ENCODE measurements at places on chromosomes 5 and 9.

DNA sequence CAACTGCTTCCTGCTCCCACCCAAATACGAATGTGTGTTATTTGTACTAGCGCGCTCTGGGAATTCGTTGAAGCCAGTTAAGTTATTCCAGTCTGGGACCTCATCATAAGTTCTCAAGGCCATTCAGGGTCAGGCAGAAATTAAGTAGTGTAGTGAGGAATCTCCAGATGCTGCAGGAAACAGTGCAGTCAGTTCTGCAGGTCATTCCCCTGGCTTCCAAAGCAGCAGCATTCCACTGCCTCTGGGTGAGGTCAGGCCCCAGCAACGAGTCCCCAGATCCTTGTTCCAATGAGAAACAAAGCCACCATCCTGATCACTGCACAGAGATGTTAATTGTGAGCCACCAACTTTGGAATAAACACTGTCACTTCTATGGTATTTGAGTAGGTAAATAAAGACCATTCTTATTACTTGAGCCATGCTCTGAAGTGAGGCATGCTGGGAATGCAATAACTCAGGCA lies 33.1 kb downstream of the SVEP1 start:
- DNase-seq = no peak

DNA sequence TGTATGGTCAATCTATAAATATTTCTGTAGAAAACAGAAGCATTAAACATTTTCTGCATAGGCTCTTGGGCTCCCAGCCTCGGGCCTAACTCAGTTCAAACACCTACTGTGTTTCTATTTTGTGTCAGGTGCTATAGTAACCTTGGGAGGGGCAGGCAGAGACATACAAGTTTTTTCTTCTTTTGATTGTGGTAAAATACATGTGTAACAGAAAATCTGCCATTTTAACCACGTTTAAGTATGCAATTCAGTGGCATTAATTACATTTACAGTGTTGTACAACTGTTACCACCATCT lies 40.8 kb upstream of the FOXE1 start:
- no peak for DNase-seq

DNA sequence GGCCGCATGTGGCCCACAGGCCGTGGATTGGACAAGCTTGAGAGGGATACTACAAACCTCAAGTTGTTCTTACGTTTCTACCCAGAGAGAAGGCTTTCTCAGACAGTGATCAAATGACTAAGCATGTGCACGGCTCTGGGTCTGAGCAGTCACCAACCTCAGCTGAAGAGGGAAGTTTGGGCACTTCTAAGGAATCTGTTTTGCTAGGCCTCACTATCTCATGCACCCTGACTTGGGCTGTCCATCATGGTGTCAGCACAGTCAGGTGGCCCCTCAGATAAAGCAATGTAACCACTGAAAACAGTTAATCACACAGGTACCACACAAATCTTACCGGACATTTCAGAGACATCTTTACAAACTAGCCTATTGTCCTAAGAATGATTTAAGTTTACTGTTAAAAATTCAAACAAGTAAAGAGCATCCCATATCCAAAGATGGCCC lies 24.6 kb downstream of the CSF2 start:
- no peak for DNase-seq

DNA sequence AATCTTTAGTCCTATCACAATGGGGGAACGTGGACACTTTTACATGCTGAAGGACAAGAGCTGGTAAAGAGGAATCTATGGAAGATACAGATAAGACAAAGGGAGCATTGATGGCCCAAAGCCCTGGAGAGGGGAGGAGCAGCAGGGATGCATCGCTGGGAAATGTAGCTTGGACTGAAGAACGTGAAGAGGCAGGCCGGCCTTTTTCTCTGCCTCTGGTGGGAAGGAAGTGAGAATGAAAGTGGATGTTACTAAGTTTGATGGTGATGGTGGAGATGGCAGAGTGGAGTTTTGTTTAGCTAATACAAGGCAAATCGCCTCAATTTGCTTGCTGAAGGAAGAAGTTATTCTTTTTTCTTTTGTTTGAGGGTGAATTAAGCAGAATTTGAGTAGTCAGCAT lies 124.6 kb upstream of the TAF11L2 start:
- DNase-seq = no peak

DNA sequence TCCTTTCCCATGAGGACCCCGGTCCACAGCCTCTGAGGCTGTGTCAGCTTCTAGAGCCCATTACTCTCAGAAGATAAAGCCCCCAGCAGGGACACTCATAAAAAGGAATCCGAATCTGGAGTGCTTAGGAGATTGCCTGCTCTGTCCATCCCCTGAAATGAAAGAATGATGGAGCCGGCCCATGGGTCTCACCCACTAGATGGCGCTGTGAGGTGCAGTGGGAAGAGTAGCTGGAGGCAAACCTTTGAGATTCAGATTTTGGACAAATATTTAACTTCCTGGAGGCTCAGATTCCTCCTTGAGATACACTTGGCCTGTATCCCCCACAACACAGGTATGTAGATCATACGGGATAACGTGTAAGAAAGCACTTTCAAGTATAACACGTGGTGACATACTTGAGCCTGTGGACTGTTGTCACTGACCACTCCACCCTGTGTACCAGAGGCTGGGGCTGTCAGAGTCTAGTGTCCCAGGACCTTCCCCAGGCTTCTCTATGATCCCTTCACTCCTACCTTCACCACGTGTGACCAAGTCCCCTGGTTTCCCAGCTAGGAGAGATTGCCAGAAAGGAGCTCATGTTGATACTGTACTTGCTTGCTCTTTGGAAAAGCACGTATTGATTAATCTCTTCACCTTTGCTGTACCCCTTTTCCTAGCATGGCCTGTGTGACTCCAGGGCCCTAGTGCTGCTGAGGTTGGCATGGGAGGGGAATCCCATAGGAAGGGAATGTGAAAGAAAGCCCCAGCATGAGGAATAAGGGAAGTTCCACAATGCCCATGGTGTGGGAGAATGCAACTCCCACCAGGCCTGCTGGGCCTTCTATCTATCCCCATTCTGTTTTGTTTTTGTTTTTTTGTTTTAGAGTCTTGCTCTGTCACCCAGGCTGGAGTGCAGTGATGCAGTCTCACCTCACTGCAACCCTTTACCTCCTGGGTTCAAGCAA lies 32.1 kb downstream of the TRMO start:
- DNase-seq = peak; percentile 77

DNA sequence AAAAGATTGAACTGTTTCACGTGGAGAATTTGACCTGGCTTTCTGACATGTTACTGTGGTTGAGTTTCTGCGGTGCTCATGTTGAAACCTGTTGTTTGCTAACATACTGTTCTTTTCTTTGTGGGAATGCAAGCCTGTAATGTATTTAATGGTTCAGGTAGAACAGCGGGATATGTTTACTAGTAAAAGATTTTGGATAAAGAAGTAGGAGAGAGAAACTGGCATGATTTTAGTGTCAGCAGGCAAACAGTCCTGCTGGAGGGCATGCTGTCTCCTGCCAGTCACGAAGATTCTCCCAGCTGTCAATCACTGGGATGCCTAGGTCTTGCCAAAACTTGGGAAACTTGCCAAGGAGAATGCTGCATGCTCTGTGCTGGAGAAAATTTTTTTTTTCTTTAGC lies 263.5 kb downstream of the TAF11L14 start:
- DNase-seq = no peak

Measured in CD4-positive, alpha-beta T cell (primary cell).